Stimulated activated CD4-positive, alpha-beta T cell treated with anti-CD3 and anti-CD28 coated beads, Interleukin-12 subunit alpha, Interleukin-12 subunit beta, amount 100 ng/mL, for 4 hours (primary cell): ENCODE measurements at places on chromosomes 11 and 22.

- no peak for DNase-seq
Measured at GRCh38 chr22:44550711-44551491, 52.9 kb upstream of the RTL6 start.

- no peak for DNase-seq
Measured at GRCh38 chr22:17950651-17951214, 73.6 kb downstream of the MICAL3 start.

GRCh38 chr11:78400702-78401101 lies 16.9 kb downstream of the GAB2 start:
- no peak for DNase-seq

DNA sequence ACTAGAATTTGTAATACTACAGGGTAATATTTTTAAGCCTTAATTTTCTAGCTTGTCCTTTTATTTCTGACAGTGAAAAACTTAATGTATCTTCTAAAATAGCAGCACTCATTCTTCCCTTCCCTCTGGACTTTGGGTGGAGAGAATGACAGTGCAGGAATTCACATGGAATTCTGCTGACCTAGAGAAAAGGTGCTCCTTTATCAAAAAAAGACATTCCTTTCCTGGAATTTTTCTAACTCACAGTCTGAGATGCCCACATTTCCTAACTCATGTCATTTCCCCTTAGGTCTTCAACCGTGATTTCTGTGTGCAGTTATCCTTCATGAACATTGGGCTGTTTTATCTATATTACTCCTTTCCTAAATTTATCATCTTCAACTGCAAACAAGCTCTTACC lies 137.8 kb upstream of the PDGFD start:
- no peak for DNase-seq

GRCh38 chr11:119880143-119880542 lies 151.1 kb upstream of the NECTIN1 start:
- no peak for DNase-seq

DNA sequence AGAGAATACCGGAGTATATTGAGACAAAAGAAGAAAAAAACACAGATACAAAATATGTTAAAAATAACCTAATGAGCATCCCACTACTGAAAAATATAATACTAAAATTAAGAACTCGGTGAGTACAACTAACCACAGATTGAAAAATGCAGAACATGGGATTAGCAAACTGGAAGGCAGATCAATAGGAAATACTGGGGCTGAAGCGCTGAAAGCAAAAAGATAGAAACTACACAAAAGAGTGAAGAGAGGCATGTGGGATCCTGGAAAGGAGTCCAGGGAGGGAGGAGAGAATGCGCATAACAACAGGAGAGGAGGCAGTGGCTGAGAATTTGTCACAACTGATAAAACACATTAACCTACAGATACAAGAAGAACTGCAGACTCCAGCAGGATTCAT lies 159.3 kb downstream of the EFCAB6 start:
- DNase-seq, result no peak

GRCh38 chr22:38846412-38846811 lies 2.6 kb upstream of the NPTXR start:
- DNase-seq, result no peak

GRCh38 chr22:30044369-30044768 lies 35.9 kb upstream of the HORMAD2 start:
- DNase-seq, result no peak

DNA sequence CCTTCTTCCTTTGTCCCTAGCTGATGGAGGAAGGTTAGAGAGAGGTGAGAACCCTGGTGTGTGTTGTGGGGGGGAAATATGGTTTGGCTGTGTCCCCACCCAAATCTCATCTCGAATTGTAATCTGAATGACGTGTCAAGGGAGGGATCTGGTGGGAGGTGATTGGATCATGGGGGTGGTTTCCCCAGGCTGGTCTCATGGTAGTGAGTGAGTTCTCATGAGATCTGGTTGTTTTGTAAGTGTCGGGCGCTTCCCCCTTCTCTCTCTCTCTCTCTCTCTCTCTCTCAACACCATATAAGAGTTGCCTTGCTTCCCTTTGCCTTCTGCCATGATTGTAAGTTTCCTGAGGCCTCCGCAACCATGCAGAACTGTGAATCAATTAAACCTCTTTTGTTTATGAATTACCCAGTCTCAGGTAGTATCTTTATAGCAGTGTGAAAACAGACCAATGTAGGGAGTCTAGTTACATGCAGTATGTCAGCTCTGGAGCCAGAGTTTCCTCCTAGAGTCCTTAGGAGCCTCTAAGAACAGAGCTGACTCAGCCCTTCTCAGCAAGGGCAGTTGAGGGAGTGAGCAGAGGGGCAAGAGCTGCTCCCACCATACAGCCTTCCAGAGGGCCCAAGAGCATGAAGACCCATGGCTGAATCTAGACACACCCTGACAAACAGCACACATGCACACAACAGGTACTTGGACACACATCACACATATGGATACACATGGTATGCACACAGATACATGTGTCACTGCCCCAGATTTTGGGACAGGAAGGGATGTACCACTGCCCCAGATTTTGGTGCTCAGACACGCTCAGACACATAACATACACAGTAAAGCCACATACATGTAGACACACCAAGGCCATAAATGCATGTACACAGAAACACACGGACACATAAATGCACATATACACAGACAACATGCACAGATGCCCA lies 12.9 kb upstream of the LRRC32 start:
- no peak for DNase-seq

DNA sequence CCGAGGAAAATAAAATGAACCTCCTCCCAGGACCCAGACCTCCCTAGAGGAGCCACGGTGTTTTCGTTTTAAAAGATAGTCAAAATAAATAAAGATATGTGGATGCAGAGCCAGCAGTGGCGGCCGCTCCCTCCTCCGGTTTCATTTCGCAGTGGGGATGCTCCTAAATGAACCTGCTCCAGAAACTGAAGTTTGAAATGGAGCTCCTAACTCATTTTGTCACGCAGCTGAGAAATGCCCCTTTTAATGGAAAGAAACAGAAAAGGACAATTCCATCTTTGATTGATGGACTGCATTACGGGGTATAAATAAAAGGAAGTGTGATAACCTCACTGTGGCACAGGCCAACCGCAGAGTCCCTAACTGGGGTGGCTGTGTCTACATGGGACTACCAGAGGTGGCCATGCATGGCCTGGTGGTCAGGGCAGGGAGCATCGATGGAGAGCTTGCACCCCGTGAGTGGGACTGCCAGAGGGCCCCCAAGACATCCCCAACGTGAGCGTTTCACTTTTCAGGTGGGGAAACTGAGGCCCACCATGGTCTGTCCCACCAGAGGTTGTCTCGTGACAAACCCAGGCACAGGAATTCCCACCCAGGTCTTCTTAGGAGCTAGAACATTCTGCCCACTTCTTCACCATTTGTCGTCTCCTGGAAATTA lies 426.6 kb downstream of the BRD1 start:
- no peak for DNase-seq

GRCh38 chr11:5891216-5891800 lies 1.7 kb upstream of the OR52E5 start:
- DNase-seq, result no peak

GRCh38 chr22:22085702-22086500 lies 103.3 kb upstream of the TOP3B start:
- no peak for DNase-seq

- no peak for DNase-seq
Measured at GRCh38 chr11:116478669-116479668, 293.8 kb downstream of the BUD13 start.

GRCh38 chr11:131536159-131536558 lies 165.7 kb downstream of the NTM start:
- DNase-seq, result no peak

DNA sequence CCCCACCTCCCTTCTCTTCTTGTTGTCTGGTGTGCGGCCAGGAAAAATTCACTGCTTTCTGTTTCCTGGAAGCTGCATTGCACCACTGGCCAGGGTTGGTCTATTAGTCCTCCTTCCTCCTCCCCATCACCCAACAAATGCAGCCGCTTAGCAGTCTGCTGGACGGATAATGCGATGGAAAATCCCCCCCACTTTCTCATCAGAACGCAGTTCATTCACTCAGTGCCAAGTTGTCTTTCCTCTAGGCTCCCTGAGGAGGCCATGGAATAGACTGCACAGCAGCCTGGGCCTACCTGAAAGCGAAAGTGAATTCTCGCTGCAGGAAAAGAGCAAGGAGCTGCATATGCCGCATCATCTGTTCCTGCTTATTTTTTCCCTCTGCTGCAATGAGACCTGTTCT lies 513.6 kb downstream of the METTL15 start:
- DNase-seq, result no peak

DNA sequence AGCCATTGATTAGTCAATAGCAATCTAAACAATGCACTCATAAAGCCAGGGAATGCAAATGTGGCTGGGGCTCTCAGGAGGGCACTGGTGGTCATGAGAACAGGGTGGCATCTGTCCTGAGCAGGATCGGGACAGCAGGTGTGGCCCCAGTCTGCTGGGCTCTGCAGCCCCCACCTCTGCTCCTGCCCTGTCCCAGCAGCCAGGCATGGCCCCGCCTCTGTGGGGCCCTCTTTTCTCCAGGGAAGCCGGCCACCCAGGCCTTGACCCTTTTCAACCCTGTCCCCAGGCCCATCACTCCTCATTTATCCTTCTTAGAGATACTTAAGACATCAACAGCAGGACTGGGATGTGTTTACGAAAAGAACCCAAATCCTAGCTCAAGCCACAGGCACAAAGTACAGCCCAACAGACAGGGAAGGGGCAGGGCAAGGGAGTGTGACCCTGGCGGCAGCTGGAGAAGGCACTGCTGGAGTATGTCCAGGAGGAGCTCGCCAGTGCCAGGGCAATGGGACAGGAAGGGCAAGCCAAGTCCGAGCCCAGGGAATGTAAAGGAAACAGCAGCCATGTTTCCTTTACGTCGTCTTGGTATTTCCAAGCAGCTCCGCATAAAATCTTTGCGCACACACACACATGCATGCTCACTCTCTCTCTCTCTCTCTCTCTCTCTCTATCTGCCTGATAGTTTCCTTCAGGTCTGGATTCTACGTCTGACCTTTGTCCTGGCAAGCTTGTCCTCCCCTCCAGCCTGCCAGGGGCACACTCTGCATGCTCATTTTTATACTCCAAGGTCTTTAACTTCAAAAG lies 59.9 kb downstream of the DGCR2 start:
- DNase-seq, result no peak

DNA sequence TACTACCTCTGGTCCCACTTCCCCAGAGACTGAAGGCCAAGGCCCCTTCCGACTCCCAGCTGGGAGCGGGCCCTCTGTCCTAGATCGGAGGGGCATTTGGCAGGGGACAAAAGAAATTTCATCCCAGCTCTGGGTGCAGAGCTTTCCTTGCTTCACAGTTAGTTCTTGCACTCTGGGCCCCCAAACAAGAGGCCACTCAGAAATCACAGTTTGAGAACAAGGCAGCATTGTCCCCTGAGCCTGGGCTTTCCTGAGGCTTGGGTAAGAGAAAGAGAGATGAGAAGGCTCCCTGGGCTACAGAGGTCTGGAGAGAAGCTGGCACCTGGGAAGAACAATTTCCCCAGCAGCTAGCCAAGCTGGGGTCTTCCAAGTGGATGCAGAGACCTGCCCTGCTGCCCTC lies 71.8 kb upstream of the NCAM1 start:
- DNase-seq, result no peak

DNA sequence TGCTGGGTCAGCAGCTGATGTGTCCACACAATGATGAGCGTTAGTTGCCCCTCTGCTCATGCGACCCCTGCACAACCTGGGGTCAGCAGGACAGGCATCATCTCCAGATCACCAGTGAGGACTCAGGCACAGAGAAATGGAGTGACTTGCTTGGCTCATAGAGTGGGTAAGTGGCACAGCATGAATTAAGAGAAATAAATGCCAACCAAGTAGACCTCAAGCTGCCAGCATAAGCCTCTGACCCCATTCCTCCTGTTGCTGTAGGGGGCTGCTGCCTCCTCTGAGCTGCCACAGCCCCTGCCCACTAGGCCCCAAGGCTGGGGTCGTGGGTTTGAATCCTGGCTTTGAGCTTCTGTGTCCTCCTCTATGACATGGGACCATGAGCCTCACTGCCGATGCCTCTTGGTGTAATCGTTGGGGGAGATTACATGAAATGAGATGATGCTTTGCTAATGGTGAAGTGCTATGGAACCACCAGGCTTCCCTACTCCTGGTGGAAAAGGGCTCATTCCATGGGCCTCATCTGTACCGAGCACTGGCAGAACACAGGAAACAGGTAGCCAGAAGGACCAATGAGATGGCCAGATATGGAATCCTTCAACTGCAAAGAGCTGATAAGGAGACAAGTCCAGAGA lies 33.6 kb downstream of the LRRC32 start:
- DNase-seq, result no peak

DNA sequence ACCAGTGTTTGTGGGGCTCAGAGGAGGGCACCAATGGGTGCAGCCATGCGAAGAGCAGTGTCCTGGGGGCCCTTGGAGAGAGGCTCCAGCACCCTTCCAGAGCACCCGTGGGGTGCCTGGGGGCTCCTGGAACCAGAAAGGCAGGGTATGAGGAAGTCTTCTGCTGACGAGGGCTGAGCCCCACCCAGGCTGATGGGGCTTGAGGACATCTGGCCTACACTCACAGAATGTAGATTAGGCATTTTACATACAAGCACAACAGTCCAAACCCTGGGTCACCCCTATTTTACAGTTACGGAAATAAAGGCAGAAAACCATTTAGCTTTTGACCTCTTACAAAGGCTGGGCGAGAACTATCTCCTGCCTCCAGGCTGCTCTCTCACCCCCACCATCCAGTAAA lies 47.6 kb downstream of the ADAMTS8 start:
- DNase-seq, result no peak

GRCh38 chr11:65357856-65358356 lies 3.4 kb downstream of the TIGD3 start:
- no peak for DNase-seq

- DNase-seq, result no peak
Measured at GRCh38 chr11:1487851-1488574, 1.4 kb upstream of the MOB2 start.

DNA sequence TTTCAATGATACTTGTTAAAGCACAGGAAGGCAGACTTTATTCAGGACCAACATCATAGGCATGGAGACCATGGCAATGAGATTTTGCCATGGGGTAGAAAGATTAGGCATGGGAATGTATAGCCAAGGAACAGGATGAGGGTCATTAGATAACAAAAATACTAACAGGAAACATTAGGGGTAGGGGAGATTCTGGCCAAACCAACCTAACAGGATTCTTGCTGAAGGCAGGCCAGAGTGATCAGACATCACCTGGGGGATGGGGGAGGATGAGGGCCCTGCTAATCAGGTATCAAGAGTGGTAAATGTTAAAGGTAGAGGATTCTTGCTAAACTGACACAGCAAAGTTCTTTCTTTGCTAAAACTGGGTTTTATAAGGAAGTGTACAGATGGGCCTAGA lies 481.8 kb downstream of the ETS1 start:
- no peak for DNase-seq

DNA sequence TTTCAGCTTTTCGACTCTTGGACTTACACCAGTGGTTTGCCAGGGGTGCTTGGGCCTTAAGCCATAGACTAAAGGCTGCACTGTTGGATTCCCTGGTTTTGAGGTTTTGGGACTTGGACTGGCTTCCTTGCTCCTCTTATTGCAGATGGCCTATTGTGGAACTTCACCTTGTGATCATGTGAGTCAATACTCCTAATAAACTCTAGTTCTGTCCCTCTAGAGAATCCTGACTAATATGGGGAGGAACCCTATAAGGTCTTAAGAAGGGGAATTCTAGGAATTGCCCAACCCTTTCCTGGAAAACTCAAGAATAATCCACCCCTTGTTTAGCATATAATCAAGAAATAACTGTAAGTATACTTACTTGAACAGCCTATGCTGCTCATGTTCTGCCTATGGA lies 491.8 kb downstream of the TMEM135 start:
- DNase-seq, result no peak

GRCh38 chr22:36355362-36355761 lies 32.4 kb downstream of the MYH9 start:
- no peak for DNase-seq

- DNase-seq, result no peak
Measured at GRCh38 chr22:45805413-45805812, 133.8 kb downstream of the ATXN10 start.

GRCh38 chr11:14854057-14854456 lies 38.0 kb downstream of the CYP2R1 start:
- no peak for DNase-seq
